Kasumi-1 (cell line): ENCODE measurements at places on chromosomes 2 and 18.

GRCh38 chr2:106106622-106107508 lies 87.2 kb downstream of the UXS1 start:
- DNase-seq: no peak

- DNase-seq: peak; percentile 85
Observed at GRCh38 chr2:181742922-181743722, 62.8 kb upstream of the NEUROD1 start.

GRCh38 chr2:28972778-28973335 lies 8.2 kb upstream of the TOGARAM2 start:
- DNase-seq: no peak

GRCh38 chr2:46461011-46461674 lies 18.2 kb upstream of the TMEM247 start:
- peak; percentile 53 for DNase-seq

- DNase-seq: no peak
Observed at GRCh38 chr2:99421469-99421868, 68.3 kb downstream of the REV1 start.

DNA sequence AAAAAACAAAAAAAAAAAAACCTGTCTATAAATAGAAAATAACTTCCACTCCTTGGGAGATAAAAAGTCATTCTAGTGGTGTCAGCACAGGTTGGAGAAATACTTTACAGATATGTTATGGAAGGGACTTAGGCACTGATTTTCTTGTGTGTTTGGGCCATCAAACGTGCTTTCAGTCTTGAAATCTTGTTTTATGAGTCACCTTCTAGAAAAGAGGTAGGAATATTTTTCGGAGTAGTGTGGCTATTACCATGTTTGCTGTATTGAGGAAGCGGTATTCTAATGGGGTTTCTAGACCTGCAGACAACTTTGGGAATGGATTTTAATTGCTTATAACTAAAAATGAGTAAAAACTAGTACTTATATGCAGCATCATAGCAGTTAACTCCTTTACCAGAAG lies 12.0 kb downstream of the HNMT start:
- DNase-seq: no peak

- no peak for DNase-seq
Observed at GRCh38 chr18:11857177-11857887, 6.1 kb downstream of the CHMP1B start.

DNA sequence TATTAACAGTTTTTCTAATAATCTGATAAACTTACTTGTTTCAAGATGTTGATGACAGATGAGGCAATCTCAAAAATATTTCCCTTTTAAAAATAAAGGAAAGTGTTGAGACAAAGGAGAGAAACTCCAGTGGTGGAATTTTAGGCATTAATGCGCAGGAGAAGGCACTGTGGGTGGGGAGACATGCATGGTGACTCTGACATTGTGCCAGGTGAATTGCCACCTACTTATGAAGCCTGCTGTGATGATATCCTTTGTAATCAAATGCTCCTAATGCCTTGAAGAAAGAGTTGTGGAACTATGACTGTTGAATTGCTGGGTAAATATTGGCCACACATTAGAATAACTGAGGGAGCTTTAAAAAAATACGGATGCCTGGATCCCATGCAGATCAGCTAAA lies 101.4 kb downstream of the PLA2R1 start:
- DNase-seq: no peak

DNA sequence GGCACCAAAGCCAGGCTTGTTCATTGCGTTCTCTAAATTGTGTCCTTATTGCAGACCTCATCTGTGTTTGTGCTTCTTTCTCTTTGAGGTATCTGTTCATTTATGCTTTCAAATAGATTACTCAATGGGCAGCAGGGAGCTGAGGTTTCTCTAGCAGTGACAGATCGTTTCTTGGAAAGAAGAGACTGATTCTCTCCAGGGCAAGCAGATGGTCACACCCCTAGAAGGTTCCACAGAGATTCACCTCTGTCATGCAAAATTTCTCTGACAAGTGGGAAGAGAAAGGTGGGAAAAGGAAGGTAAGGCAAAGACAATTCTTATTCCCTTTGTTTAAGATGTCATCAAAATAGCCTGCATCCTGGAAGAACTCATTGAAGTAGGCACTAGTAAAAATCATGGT lies 14.0 kb downstream of the DLGAP1 start:
- DNase-seq: no peak

GRCh38 chr2:63506320-63506719 lies 82.0 kb downstream of the WDPCP start:
- peak; percentile 48 for DNase-seq

GRCh38 chr2:144376926-144377325 lies 143.0 kb downstream of the ZEB2 start:
- DNase-seq: no peak

DNA sequence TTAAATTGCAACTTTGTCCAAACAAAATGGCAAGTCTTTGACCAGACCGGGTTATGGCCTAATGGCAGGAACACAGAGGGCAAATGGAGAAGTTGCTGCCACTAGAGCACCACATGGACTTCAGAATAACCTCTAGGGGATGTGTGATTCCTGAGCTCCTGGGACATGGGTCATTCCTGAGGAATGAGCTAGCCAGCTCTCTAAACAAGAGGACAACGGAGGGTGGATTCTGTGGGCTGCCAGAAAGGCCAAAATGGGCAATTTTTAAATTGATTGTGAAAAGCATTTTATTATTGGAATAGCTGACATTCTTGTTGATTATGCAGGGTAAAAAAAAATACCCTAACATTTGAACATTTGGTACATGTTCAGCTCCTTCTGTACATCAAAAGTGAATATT lies 109.8 kb upstream of the FZD5 start:
- no peak for DNase-seq

GRCh38 chr2:164887434-164888144 lies 46.0 kb upstream of the COBLL1 start:
- DNase-seq: no peak
